ENCODE measurements at places on chromosomes 7 and 10. TPM values are rescaled to one million over a fixed set of nuclear protein-coding genes. Genes with fewer than 3 reads are reported as not detected.

Gene RBP4
- 23.3 TPM for total RNA-seq

Gene MRLN
- total RNA-seq: not detected

Gene INA
- not detected for total RNA-seq

Gene ZPBP
- not detected for total RNA-seq

Gene SLC18A2
- total RNA-seq: 0.35 TPM

Gene HOGA1
- total RNA-seq: 7.0 TPM

Gene SNX10
- total RNA-seq: 5.6 TPM

Gene CHCHD3
- total RNA-seq: 36.1 TPM

Gene MAGI2
- 18.3 TPM for total RNA-seq

Gene TDRD1
- total RNA-seq: not detected

Gene GAD2
- not detected for total RNA-seq

Gene CYP26A1
- total RNA-seq: not detected

Gene SPRN
- not detected for total RNA-seq

Gene HOXA2
- 3.4 TPM for total RNA-seq

Gene GPR26
- total RNA-seq: not detected

Gene WEE2
- not detected for total RNA-seq

Gene IFIT2
- 17.1 TPM for total RNA-seq

Gene AKR1C8
- not detected for total RNA-seq

Gene PON1
- not detected for total RNA-seq

Gene PLCE1
- 13.5 TPM for total RNA-seq

Gene DDC
- total RNA-seq: 0.85 TPM

Gene SLC4A2
- 89.1 TPM for total RNA-seq

Gene GRID2IP
- 0.35 TPM for total RNA-seq

Gene TMEM209
- 9.9 TPM for total RNA-seq

Gene CARD11
- 4.4 TPM for total RNA-seq

Gene LIPF
- total RNA-seq: not detected

All from thoracic aorta (tissue), 2 donors.